Activated gamma-delta T cell treated with Interleukin-2 at 50 U/mL for 16 hours (primary cell): ENCODE measurements at places on chromosomes 12 and 14.

DNA sequence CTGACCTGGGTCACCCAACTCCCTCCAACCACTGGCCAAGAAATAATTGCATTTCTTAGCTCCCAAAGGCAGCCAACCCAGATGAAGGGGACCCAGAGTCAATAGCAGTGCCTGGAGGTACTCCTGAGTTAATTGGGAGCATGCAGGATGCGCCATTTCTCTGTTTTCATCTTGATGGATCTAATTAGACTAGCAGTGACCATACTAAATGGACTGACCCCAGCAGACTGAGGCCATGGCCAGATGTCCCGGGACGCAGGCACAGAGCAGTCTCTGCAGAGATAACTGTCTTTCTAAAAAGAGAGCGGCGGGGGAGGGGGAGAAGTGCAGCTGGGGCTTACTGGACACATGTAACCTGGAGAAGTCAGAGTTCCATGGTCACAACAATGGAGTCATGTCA lies 53.2 kb upstream of the CMKLR1 start:
- DNase-seq, result no peak

DNA sequence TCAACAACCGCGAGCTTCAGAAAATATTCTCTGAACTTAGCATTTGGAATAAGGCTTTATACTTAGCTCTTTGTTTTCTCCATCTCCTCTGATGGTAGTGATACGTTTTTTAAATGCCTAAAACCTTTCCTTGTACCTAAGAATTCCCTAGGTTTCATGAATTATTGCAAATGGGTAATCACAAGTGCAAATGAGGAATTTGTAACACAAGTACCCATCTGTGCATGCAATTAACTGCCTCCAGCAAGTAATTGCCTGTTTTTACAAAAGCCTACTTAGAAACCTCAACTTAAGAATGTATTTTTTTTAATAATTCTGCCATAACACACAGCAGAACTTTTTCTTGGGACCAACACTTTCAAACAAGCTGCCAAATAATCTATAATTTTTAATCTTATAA lies 149.2 kb downstream of the PHLDA1 start:
- no peak for DNase-seq

DNA sequence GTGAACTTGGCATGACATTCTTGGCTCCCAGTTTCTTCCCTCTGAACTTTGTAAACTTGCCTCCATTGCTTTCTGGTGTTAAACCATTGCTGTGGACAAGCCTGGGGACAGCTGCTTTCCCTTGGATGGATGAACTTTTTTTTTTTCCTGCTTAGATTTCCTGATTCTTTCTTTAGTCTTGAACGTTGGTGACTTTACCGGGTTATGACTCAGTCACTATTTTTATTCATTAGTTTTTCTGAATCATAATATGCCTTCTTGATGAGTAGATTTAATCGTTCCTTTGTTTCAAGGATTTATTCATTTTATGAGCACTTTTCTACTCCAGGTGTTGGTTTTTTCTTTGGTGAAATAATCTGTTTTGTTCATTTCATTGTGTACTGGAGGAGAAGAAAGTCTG lies 155.0 kb upstream of the RTL1 start:
- DNase-seq, result no peak

GRCh38 chr12:104356231-104357115 lies 52.9 kb downstream of the EID3 start:
- no peak for DNase-seq

DNA sequence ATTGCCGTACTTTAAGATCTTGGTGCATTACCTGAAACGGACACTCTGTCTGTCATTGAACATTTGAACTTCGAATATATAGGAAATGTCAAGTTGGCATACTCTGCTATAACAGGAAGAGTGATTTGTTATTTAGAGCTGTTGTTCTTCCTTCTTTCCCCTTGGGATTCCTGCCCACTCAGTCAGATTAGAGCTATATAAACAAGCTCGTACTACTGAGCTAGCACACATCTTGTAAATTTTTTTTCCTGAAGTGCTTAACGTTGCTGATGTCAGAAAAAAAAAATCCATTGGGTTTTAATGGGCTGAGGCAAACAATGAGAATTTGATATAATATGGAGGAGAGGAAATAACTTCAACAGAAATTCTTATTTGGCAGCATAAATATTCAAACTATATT lies 26.8 kb downstream of the RGS6 start:
- no peak for DNase-seq

DNA sequence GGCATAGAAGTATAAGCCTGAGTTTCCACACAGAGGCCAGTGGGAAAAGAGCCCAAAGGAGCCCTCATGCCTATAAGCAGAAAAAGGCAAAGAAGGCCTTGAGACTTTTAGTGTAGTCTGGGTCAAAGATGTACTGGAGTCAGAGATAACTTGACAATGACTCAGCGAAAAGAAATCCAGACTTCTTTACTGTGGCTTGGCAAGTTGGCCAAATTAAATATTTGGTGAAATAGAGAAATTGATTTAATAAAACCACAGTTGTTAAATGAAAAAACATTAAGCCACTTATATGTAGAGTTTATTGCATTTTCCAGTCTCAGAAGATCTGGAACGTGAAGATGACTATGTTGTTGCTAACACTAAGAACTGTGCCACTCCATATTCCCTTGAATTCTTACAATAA lies 105.1 kb downstream of the TMTC3 start:
- DNase-seq, result no peak

DNA sequence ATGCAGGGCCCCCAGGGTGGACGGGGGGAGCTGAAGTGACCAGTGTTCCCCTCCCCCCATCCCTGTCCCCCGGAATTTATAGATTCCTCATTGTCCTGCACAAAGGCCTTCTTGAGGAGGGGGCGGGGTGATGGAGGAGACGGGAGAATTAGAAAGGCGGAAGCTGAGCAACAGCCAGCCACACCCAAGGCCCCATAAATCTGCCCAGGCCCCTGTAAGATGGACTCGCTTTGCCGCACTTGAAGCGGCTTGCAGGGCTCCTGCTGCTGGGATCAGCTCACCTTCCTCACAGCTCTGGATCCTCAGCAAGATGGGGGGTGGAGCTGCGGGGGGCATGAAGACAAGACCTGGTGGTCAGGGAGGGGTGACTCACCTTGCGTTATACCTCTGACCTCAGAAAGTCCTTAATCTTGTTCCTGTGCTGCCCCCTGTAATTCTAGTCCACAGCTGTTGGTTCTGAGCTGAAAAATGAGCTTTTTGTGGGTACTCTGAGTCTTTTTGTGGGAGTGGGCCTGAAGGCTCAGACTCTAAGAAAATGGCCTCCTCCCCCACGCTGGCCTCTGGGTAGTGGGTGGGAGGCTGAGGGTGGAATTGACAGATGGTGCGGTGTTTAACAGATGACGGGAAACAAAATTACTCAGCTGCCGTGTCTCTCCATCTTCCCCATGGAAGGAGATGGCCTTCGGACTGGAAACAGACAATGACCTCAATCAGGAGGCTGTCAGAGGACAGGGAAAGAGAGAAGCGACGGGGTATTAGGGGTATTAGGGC lies 15.8 kb upstream of the ANKRD33 start:
- no peak for DNase-seq

GRCh38 chr14:100440758-100441203 lies 117.6 kb downstream of the SLC25A47 start:
- no peak for DNase-seq

GRCh38 chr14:58637391-58638230 lies at the start of gene DACT1:
TSS of gene DACT1 (plus strand) at chr14:58637962. CDS start at chr14:58638203, 241 bp downstream.
- DNase-seq, result peak; percentile 12

DNA sequence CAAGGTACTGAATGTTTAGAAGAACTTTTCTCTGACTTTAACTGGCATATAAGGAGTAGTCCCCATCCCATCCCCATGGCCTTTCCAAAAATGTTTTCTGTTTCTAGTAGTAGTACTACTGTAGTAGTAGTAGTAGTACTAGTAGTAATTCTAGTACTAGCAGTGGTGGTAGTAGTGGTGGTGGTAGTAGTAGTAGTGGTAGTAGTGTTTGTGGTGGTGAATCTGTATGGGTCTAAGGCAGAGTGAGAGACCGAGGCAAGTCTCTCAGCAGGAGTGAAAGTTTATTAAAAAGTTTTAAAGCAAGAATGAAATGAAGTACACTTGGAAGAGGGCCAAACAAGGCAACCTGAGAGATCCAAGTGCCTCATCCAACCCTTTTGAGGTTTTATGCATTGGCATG lies 58.6 kb downstream of the FOXN4 start:
- DNase-seq, result no peak

- no peak for DNase-seq
These were observed 332.3 kb downstream of the ZFP36L1 start for GRCh38 chr14:68460541-68460940.
